ENCODE measurements at places on chromosomes 3 and 15.

DNA sequence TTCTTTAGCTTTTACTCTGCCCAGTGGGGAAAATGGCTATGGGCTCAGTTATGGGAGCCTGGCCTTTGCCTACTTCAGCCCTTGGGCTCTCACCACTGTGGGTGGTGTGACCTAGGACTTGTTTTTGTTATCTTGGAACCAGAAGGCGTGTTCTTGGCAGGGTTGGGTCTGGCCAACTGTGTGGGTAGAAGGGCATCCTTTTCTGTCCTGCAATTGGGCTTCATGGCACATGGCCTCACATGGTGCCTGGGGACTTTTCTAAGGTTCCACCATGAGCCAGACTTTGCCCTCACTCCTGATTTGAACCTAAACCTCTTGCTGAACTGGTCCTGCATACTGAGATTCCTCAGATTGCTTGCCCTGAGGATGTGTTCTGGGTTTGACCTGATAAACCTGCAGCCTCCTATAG, 1.7 kb downstream of the GLYCTK start:
- no peak for DNase-seq

GRCh38 chr3:177449360-177450006, 252.2 kb upstream of the TBL1XR1 start:
- DNase-seq: no peak

DNA sequence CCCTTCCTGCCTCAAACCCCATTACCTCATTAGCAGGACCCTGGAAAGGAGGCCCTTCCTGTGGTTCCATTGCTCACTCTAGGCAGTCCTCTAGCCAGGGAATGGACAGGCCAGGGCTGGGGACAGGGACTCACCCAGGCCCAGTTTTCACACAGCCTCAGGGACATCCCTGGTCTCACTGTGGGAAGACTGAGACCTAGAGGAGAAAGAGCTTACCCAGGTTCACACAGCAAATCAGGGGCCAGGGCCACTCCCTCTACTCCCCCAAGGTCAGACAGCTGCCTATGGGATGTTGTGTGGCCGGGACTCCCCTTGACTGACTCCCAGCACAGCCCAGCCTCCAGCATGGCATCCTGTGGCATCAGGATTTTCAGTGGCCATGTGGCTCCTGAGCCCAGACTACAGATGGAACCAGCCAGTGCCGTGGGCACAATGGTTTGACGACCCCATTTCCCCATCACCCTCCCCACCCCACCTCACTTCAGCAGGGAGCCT, 49.3 kb downstream of the ADAMTS7 start:
- DNase-seq: no peak

GRCh38 chr3:139916271-139916670, 18.7 kb upstream of the CLSTN2 start:
- no peak for DNase-seq

- peak; percentile 2 for DNase-seq
Measured at GRCh38 chr15:39581793-39582285, 960 bp downstream of the THBS1 start.

DNA sequence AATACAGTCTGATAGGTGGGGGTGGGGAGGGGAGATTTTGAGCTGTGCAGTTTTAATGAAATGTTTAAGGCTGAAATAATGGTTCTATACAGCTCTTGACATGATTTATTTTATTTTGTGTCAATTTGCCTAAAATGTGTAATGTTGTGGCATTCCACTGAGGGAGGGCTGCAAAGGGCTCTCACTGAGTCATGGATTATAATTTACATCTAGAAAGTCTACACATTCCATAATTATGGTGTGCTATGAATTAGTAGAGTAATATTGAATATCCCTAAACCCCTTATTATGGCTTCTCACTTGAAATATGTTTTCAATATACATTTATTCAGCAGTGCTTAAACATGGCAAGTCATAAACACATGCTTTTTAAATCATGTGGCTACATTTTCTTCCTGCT, 103.9 kb downstream of the RARB start:
- DNase-seq: no peak

- DNase-seq: no peak
Measured at GRCh38 chr15:88738796-88739195, 64.4 kb upstream of the ACAN start.

DNA sequence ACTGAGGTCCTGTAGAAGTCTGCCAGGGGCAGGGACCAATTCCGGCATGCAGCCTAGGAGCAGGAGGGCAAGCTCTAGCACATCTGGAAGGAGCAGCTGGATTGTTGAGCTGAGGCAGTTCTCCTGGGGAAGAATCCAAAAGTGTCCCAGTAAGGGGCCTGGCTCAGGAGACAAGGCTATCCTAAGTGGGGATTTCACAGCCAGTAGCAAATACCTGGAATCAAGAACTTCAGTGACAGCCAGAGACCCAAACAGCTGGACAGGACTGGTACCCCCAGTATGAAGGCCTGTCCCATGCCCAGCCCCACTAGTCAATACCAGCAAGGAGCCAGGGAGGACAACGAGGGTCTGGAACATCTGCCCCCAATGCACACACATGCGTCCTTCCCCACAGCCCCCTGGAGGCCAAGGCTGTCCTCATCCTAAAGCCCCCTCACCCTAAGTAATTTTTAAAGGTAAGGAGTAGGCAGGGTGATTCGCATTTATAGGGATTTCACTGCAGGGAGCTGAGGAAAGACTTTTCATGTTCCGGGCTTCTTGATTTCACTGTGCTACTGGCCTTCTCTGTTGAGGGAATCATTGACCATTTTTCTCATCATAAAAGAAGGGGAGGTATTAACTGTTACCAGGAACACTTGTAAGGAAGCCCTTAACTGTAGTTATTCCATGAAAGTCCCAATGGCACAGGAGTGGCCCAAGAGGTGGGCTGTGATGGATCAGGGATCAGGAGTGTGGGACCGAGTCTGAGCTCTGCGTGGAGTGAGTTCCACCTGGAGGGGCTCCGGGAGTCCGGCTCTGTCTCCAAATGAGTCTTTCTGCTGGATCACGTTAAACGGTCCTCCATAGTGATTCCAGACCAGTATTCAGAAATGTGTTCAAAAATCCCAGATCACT, 2.6 kb upstream of the CHSY1 start:
- no peak for DNase-seq

DNA sequence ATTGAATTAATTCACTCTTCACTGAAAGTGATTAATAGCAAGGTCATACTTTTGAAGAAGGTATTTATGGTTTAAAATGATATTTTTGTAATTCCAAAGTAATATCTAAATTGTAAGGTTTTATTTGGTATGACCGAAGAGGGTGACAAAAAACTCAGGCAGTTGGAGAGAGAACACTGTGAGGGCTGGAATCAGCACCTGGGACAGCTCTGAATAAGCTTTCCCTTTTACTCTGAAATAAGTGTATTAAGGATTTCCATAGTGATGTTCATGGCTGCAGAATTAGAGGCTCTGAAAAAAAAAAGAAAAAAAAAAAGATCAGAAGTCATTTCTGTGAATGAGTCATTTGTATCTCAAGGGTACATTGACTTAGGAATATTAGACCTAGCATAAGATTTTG, 299.5 kb downstream of the IL5RA start:
- no peak for DNase-seq

GRCh38 chr3:10933470-10933804, 59.1 kb upstream of the SLC6A1 start:
- no peak for DNase-seq

- no peak for DNase-seq
Measured at GRCh38 chr15:69760890-69761568, 308.4 kb downstream of the RPLP1 start.

- no peak for DNase-seq
Measured at GRCh38 chr3:195068084-195069080, 202.6 kb downstream of the XXYLT1 start.

DNA sequence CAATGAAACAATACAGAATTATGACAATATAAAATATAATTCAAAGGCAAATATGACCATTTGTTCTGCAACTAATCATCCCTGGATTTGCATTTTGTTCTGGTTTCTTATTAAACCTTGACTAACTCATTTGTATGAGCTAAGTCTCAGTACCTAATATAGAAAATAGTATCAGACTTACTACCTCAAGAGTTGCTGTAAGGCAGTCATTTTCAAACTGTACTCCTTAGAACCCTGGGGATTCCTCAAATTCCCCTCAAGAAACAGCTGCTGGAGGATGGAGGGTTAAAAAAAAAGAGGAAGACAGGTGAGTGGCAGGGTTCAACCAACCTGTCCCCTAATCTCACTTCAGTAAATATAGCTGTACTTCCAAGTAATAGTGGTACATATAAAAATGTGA, 11.1 kb downstream of the ZBTB11 start:
- DNase-seq: no peak

DNA sequence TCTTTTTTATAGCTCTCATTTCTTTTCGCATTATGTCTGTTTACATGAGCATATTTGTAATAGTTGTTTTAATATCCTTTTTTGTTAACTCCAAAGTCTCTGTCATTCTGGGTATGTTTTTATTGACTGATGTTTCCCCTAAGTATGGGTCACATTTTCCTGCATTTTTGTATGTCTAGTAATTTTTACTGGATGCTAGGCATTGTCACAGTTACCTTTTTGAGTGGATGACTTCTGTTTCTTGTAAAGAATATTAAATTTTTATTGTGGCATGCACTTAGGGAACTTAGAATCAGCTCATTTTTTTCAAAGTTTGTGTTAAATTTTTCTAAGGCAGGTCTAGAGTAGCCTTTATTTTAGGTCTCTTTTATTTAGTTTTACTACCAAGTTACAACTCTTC, 40.7 kb downstream of the ANAPC13 start:
- no peak for DNase-seq

GRCh38 chr3:171358181-171358880, 101.9 kb downstream of the TNIK start:
- DNase-seq: no peak

DNA sequence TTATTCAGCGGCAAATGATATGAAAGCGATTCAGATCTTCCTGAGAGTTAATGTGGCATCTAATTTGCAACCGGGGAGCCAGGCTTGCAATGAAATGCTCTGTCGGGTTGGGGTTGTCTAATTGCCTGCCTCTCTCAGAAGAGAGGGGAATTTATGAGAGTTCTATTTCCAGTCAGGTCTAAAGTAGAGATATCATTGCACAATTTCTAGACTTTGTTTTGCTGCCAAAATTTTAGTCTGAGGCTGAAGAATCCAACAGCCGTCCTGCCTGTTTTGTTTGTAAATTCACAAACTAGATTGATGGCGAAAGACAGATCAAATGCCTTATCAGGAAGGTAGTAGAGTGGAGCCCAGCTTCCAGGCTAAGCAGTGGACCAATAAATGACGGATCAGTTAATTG, 610 bp downstream of the LIPC start:
- no peak for DNase-seq

- DNase-seq: no peak
Measured at GRCh38 chr3:156619376-156619775, 55.0 kb upstream of the TIPARP start.

GRCh38 chr3:59006634-59007517, 42.9 kb downstream of the CFAP20DC start:
- DNase-seq: no peak

DNA sequence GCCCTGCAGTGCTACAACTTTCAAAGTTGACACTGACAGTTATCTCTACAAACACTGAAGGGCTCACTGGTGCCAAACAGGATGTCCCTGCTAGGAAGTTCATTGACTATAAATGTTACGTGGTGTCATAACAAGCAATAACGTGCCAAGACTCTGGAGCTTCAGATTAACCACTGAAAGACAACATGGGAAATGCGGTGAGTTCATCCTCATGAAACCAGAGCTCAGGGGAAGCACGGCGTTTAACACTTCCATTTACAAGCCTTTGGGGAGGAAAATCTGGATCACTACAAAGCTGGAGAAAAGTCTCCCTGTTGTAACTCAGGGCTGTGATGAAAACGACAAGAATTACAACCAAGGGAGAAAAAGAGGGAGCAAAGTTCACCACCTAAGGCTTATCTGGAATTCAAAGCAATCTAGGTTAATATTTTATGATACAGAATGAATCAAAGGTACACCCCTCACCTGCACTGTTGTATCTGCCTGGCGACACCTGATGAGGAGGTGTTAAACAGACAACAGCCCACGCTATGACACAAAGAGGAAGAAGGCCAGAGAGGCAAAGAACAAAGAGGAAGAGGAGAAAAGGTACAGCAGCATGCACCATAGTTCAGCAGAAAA, 27.0 kb downstream of the SHQ1 start:
- no peak for DNase-seq

GRCh38 chr3:169052465-169053302, 610.8 kb downstream of the MECOM start:
- no peak for DNase-seq

DNA sequence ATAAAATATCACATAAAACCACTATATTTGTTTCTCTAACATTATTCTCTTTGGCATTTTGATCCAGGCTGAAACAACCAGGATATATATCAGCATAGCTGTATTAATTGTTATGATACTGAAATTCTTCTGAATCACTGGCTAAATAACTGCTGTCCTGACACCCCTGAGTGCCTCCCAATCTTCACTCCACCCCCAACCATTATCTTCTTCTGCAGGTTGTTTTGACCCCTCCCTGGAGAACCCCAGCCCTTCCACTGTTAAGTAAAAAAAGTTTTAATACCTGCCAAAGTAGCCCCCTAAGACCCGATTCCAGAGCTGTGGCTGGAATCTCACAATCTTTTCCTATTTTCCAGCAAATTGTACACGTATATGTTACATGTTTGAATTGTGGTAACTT, 124.1 kb downstream of the DNAH12 start:
- no peak for DNase-seq

DNA sequence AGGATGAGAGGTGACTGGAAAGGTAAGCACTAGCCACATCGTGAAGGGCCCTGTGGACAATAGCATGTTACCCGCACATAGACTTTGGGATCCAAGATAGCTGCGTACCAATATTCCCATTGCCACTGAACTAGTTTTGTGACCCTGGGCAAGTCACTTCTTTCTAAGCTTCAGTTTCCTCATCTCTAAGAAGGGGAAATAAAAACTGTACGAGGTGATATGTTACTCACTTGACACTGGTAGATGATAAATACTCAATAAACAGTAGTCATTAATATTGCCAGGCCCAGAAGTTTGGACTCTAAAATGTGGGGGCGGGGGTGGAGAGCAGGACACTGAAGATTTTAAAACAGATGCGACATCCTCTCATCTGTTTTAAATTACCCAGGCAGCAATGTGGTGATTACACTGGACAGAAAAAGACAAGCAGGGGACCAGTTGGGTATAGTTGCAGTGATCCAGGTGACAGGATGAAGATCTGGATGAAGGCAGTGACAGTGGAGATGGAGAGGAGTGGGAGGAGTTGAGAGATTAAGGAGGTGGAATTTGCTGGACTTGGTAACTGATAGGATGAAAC, 2.5 kb downstream of the ATG7 start:
- DNase-seq: no peak

- no peak for DNase-seq
Measured at GRCh38 chr3:124833710-124834332, 53.3 kb downstream of the ITGB5 start.

DNA sequence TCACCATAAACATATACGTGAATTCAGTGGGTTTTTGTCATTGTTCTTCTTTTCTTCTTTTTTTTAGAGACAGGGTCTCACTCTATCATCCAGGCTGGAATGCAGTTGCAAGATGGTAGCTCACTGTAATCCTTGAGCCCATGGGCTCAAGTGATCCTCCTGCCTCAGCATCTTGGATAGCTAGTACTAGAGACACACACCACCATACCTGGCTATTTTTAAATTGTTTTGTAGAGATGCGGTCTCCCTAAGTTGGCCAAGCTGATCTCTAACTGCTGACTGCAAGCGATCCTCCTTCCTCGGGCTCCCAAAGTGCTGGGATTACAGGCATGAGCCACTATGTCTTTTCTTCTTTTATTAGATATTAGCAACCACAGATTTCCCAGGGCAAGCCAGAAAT, 220.6 kb downstream of the NLGN1 start:
- DNase-seq: no peak

All from NCI-H510A (cell line).